ENCODE measurements at places on chromosomes 5 and 9.
A peak's percentile ranks its signal among the peaks of the same experiment; 100 is the strongest.

DNA sequence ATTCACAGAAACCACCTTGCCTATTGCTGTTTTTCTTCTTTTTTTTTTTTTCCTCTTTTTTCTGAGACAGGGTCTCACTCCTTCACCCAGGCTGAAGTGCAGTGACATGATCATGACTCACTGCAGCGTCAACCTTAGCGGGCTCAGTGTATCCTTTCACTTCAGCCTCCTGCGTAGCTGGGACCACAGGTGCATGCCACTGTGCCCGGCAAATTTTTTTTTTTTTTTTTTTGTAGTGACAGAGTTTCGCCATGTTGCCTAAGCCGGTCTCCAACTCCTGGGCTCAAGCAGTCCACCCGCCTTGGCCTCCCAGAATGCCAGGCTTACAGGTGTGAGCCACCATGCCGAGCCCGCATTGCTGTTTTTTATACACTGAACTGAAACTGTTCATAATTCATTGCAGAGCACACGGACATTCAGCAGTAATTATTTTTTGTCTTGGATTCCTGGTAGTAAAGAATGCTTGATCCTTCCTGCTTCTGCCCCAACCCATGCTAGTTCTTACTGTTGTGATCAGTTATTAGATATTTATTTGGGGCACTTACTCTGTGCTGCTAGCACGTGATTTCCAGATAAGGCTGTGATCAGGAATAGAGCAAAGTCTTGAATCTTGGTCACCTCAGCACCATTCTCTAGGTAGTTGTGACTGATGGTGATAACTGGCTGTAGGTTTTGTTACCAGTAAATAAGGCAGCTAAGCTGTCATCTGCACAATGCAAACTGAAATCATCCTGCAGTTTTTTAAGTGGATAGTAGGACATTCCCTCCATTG, 14.0 kb downstream of the MAP3K1 start:
- DNase-seq = no peak

- DNase-seq = peak; percentile 15
Observed at GRCh38 chr9:84304166-84304565, 36.4 kb downstream of the SLC28A3 start.

- no peak for DNase-seq
Observed at GRCh38 chr9:22136461-22137096, 127.5 kb upstream of the CDKN2B start.

GRCh38 chr9:136051837-136052471, 43.1 kb downstream of the NACC2 start:
- DNase-seq = peak; percentile 94

- peak; percentile 72 for DNase-seq
Observed at GRCh38 chr9:114155263-114155994, at the start of gene COL27A1. COL27A1 (plus strand) TSS chr9:114155537; CDS start chr9:114155951, 414 bp downstream.

DNA sequence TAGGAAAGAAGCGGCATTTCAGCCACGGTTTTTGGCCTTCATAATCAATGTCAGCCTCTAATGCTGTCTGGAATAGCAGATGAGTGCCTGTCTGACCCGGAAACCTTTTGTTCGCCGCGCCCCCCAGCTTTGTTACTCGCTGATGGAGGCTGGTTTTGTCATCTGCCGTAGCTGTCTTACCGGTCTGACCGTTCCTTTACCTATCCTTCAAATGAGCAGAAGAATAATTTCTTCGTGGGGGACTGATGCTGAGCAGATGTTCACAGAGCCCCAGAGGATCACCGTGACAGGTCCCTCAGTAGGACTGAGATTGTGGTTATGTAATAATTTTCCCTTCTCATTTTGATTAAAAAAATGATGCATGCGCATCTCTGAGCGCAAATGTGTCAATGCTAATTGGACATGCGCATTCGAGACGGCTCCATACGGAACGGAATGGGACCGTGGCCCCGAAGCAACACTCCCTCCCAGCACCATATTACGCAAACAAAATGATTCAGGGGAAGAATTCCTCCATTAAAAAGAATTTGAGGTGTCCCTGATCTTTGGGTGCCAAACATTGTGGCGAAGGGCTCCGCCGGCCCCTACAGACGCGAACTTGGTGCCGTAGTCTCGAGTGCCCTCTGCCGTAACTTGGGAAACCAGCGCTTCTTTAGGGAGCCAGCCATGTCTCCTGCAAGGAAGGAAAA, 27.6 kb downstream of the TLX3 start:
- DNase-seq = peak; percentile 60
